Cortex of kidney (tissue), 1 donor: ENCODE measurements at places on chromosomes 6 and 20.

- DNase-seq, result no peak
These were observed 828 bp downstream of the HCK start for GRCh38 chr20:32052778-32053362.

DNA sequence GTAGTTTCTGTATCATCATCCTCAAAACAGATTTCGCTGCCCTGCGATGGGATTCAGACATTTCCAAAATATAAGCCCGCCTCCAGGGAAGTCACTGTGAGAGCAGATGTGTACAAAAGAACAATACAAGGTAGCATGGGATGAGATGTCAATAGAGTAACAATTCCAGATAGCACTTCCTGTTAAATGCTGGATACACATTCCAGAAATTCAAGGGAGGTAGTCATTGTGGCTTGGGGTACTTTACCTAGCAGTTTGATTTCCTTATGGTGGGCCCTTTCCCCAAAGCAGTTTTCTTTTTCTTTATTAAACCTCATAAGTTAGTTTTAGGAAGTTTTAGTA lies 2.5 kb downstream of the RNF217 start:
- DNase-seq, result no peak

DNA sequence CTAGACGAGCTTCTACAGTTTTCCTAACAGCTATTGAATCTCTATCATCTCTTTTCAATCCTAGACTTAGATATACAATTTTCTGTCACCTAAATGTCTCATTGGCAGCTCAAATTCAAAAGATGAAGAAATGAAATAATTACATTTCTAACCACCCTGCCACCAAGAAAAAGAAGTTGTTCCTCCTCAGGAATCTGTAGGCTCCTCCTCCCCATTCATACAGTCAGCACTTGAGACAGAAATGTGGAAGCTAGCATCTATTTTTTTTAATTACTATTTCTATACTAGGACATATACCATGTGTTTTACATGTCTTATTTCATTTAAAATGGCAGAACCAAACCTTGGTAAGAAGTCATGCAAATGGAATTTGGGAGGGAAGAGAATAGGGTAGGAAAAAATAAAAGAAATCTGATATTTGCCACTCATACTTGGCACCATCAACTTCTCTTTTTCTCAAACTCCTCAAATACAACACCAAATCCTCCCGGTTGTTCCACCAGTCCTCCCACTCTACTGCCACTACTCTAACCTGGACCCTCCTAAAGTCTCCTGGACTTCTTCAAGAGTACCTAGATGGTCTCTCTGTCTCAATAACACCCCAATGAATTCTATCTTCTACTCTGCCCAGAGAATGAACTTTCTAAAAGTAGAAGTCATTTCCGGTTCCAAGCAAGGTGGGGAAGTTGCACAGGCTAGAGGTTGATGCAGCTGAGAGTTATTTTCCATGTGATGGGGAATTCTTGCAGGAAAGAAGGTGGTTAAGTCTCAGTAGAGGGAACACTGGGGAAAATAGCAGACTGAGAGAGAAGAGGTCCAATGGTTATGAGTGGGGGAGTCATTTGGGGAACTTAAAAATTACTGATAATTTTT lies 54.1 kb downstream of the ATXN1 start:
- DNase-seq, result no peak

DNA sequence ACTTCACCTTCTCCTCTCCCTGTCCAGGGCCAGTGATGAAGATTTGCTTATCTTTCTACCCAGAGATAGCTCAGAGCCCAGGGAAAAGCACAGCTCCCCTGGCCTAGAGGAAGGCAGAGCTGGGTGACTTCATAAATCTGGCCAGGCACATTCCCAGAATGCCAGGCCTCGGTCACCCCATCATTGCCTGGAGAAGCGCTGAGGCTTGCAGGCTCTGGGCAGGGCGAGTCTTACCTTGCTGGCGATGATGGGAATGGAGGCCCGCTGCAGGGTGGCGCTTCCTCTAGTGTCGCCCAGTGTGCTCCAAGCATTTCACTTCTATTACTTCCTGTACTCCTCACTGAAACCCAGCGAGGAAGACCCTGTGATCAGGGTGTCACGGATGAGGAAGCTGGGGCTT lies 60.1 kb downstream of the DAAM2 start:
- no peak for DNase-seq
